ENCODE measurements at places on chromosomes 2 and 18.

GRCh38 chr2:43086451-43087221, 139.8 kb downstream of the ZFP36L2 start:
- peak; percentile 89 for DNase-seq

- DNase-seq: peak; percentile 20
Measured at GRCh38 chr2:46804794-46805193, 110.8 kb downstream of the MCFD2 start.

DNA sequence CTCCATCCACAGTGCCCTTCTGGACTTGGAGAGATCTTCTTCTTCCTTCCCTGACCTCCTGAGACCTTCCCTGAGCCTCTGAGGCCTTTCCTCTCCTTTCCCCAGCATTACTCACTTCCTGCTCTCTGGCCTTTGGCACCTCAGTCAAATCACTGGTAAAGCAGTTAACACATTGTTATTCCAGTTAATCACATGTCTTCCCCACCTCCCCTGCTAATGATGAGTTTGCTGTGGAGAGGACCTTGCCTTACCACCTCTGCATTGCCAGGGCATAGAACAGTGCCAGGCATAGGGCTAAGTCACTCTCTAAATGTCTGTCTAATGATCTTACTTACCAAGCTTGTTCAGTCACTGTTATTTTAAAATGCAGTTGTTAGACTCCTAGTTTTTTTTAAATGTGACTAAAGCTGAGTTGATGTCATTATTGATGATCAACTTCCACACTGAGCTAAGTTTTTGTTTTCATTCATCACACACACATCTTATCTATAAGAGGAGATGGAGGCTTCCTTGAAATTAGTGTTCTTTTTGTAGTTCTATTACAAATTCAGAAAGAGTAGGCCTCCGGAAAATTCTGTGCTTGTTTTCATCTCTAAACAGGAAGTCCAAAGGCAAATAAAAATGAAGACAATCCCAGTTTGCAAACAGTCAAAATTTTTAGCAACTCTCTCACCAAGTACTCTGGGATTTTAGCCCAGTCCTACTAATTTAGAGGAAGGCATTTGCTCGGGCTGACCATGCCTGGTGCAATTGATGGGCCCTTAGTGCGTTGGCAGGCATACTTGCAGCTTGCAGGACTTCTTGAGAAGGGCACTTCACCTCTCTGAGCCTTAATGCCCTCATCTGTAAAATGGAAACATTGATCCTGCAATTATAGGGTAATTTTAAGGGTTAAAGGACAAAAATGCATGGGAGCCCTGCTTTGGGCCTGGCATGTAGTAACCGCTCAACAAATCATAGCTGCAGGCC, 113.7 kb upstream of the SPRED2 start:
- DNase-seq: no peak

GRCh38 chr18:35005963-35006577, 35.1 kb upstream of the MAPRE2 start:
- DNase-seq: no peak

DNA sequence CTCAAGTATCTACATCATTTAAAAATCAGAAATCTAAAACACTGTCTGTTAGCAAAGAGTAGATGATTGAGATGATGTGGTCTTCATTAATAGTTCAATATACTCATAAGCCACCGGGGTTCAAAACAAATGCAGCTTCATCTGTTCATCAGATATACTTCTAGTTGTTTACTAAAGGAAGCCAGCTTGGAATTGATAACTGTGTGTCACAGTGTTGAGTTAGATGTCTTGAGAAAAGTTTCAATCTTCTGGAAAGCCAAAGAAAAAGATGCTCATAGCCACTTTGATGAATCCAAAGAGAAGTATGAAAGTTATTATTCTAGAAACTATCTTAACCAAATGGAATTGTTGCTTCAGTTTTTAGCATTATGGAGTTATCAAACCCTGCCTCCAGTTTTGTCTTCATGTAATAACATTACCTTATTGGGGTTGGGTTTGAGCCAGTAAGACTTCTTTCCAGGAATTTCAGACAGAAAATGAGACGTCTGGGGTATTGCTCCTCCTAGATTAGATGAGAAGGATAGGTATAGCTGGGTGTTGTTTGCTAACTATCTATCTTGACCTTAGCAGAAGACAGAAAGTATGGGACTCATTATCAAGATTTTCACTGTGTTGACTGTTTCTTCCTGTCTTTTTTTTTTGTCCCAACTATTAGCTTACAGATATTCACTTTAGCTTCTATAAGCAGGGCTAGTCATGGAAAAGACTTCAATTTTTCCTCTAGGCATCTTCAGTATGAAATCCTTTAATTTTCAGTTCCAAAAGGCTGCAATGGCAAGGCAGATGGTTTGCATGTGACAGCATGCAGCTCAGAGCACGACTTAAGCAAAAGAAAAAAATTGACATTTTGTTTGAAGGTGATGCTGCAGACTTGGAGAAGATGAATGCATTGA, 66.5 kb downstream of the LNPK start:
- DNase-seq: no peak

DNA sequence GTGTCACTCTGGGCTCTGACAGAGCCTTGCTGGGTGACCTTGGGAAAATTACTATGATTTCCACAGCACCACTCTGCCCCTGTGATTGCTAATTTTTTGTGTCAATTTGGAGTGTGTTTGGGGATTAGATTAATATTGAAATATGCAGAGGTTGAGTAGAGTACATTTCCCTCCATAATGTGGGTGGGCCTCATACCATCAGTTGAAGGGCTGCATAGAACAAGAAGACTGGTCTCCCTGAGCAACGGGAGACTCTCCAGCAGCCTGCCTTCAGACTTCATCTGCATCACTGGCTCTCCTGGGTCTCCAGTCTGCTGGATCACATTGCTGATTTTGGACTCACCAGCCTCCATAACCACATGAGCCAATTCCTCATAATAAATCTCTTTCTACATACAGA, 313.7 kb downstream of the TNS1 start:
- no peak for DNase-seq

GRCh38 chr2:173580956-173581355, 226.3 kb downstream of the CDCA7 start:
- no peak for DNase-seq

GRCh38 chr2:169828141-169828811, 1.0 kb downstream of the UBR3 start:
- DNase-seq: peak; percentile 40

GRCh38 chr2:1773883-1774282, 29.6 kb upstream of the PXDN start:
- DNase-seq: no peak

GRCh38 chr2:196263181-196263747, 91.9 kb upstream of the STK17B start:
- peak; percentile 60 for DNase-seq

GRCh38 chr18:58758046-58758445, 86.8 kb downstream of the MALT1 start:
- DNase-seq: no peak

- DNase-seq: no peak
Measured at GRCh38 chr18:23142251-23142929, 7.1 kb downstream of the CABLES1 start.

DNA sequence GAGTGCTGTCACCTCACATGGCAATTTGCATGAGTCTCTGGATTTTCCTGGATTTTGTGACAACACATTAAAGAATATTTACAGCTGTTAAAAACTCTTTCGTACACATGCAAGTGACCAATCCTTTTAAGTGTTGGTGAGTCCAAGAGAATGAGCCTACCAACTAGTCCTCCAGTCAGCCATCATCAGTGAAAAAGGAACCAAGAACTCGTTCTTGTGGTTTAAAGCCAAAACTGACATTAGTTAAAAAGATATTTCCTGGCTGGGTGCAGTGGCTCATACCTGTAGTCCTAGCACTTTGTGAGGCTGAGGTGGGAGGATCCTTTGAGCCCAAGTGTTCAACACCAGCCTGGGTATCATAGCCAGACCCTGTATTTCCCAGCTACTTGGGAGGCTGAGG, 215.4 kb upstream of the ITGA4 start:
- no peak for DNase-seq

DNA sequence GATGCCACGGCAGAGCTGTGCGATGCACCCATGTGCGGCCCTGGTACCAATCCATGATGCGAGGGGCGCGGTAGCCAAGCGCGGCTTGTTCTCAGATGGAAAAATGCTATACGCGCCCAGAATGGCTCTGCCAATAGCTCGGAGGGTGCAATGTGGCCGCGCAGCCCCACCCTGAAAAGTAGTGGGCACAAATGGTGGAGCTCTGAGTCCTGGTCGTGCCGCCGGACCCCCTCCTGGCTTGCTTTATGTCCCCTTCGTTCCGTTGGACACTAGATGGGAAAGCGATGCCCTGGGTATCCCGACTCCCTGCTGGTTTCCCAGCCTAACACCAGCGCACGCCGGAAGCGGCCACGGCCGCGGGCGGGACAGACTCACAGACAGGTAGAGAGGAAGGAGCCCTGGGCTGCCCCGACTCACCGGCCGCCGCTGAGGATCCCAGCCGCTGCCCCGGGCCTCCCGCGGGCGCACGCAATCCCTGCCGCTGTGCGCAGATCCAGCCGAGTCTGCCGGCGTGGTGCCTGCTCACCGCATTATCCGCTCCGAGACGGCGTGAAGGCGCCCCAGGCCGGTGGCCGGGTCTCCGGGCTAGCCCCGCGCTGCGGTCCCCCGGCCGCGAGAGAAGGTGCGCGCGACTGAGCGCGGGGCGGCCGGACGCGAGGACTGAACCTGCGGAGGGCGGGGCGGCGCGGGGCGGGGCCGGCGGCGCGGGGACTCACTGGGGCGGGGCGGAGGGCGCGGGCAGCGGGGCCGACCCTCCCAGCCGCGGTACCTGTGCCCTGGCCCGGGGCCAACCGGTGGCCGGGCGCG, at the start of gene CDC42EP3:
CDC42EP3 (minus strand) TSS at position 634 of the 807 bp plus-strand sequence. CDS start 25,055 bp downstream, outside the sequence.
- no peak for DNase-seq

- no peak for DNase-seq
Measured at GRCh38 chr2:152499896-152500735, 165.1 kb downstream of the FMNL2 start.

DNA sequence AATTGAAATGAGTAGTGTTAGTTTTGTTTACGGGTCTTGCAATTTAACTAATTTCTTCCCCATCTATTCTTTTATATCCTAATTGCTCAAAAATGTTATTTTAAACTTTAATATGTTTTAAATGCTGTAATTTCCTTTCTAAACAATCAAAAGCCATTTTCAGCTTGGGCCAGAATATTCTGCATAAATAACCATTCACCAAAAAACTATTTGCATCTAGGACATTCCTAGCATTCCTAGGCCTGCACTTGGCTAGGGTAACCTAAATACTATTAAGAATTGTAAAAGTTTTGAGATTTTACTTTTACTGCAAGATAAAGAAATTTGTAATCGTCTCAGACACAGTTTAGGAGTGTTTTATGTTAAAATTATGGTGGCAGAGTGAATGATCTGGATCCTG, 7.8 kb upstream of the ETAA1 start:
- no peak for DNase-seq

GRCh38 chr2:65296971-65297370, 69.3 kb downstream of the ACTR2 start:
- DNase-seq: no peak

DNA sequence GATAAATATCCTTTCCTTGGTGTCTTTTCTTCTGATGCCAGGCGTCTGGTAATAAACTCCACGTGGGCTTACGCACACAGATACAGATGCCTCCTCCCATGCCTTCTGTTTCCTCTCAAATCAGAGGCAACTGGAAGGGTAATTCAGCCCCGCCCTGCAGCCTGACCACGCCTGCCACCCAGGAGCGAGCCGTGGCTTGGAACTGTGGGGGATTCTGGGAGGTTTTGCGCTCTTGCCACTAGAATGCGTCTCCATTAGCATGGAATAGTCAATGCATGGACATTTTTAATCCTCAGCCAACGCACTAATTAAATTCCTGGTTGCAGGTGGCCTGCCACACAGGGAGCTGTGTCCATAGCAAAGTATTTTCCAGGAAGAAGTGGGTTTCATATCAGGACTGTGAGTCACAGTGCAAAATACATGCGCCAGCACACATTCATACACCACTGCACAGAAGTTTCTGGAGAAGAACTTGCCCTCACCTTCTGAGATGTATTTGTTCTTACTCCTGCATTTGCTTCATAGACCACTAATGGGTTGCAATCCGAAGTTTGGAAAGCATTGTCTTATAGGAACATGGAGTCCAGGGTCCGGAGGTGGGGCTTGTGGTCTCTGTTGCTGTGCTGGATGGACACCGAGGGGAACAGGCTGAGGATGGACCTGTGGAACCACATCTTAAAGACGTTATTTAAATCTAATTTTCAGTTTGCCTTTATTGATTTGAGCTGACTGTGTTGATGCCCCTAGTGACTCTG, 151.4 kb downstream of the LDLRAD4 start:
- DNase-seq: no peak

GRCh38 chr2:12982149-12982584, 265.4 kb downstream of the TRIB2 start:
- no peak for DNase-seq

DNA sequence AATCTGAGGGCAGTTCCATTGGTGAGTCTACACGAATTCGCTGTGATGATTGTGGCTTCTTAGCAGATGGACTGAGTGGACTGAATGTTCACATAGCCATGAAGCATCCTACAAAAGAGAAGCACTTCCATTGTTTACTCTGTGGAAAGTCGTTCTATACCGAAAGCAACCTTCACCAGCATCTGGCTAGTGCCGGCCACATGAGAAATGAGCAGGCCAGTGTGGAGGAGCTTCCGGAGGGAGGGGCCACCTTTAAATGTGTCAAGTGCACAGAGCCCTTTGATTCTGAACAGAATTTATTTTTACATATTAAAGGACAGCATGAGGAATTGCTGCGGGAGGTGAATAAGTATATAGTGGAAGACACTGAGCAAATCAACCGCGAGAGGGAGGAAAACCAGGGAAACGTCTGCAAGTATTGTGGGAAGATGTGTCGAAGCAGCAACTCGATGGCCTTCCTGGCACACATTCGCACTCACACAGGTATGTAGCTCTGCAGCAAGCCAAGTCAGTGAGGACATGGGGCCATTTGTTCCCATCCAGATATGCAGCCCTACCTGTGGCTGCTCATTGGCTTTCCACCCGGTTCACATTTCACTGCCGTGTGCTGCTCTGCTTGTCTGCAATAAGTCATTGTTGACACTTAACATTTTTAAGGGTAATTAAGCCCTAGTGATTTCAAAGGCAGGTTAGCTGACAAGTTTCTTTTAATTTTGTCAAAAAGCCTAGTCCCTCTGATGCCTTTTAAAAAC, 37.7 kb downstream of the ZNF407 start:
- DNase-seq: no peak

DNA sequence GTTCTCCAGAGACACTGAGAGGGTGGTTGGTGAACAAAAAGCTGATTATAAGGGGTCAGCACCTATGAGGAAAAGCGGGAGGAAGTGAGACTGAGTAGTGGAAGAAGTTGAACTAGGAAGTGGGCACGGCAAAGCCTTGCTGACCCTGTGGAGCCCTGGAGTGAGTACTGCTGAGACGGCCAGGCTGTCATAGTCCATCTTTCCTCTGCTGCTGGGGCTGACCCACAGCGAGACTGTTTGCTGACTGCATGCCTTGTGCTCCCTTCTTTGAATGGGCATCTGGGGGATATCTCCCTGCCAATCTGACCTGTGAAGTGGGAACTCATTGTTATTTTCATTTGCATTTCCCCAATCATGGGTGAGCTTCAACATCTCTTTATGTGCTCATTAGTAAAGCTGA, 92.4 kb upstream of the LDAH start:
- no peak for DNase-seq

GRCh38 chr18:49094979-49095632, 144.3 kb upstream of the SMAD7 start:
- DNase-seq: no peak

Measured in lower leg skin (tissue), 4 donors.